ENCODE measurements at places on chromosomes 7 and 10. TPM values are rescaled to one million over a fixed set of nuclear protein-coding genes. Genes with fewer than 3 reads are reported as not detected.

Gene C10orf67
- total RNA-seq: 0.34 TPM

Gene SEMA3A
- not detected for total RNA-seq

Gene SLC16A12
- not detected for total RNA-seq

Gene CYTH3
- total RNA-seq: 26.2 TPM

Gene SLC18A3
- not detected for total RNA-seq

Gene WDR11
- 33.0 TPM for total RNA-seq

Gene TRRAP
- 11.4 TPM for total RNA-seq

Gene GPR37
- total RNA-seq: 0.34 TPM

Gene GRID2IP
- total RNA-seq: 0.16 TPM

Gene SLC26A5
- total RNA-seq: not detected

Gene WNT8B
- not detected for total RNA-seq

Gene ITPRID1
- total RNA-seq: not detected

Gene RASA4B
- 0.62 TPM for total RNA-seq
